ENCODE measurements at places on chromosomes 6 and 20. TPM values are rescaled to one million over a fixed set of nuclear protein-coding genes. Genes with fewer than 3 reads are reported as not detected.

The PSORS1C2 gene
- not detected for total RNA-seq

The BAG2 gene
- total RNA-seq = 10.5 TPM

- no peak overlapping the region for H3K27ac ChIP-seq
- H3K27me3 ChIP-seq = no peaks in the 10 kb centered on the region
- peak; percentile 24 for DNase-seq
- no peaks in the 10 kb centered on the region for H3K4me1 ChIP-seq
Observed at GRCh38 chr6:109332748-109333147, 49.5 kb downstream of the CD164 start.

- DNase-seq = no peak
- H3K27me3 ChIP-seq = peaks cover 72% of the 10 kb centered on the region
- H3K36me3 ChIP-seq = no peaks in the 10 kb centered on the region
- H3K27ac ChIP-seq = no peak overlapping the region
- peaks cover 12% of the 10 kb centered on the region for H3K4me1 ChIP-seq
- no peak overlapping the region for H3K4me3 ChIP-seq
Observed at GRCh38 chr6:28205879-28206278, 19.2 kb upstream of the ZSCAN9 start.

DNA sequence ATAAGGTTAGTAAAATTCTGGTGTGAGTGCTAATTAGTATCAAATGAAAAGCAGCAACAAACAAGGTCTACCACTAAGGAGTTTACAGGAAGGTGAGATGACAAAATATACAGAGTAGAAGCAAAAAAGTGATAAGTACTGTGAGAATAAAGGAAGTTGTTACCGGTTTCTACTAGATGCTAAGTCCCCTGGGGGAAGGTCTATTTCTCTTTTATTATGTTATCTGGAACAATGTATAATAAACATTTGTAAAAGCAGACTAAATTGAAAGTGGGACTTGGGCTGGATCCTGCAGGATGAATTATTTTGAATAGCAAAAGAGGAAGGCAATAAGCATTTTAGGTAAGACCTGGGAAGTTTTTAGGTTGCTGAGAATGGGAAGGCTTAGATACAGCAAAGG lies 158.7 kb upstream of the SLC22A16 start:
- H3K36me3 ChIP-seq = no peaks in the 10 kb centered on the region
- H3K4me1 ChIP-seq = no peaks in the 10 kb centered on the region
- H3K4me3 ChIP-seq = no peak overlapping the region
- no peak overlapping the region for H3K27ac ChIP-seq
- no peaks in the 10 kb centered on the region for H3K27me3 ChIP-seq

DNA sequence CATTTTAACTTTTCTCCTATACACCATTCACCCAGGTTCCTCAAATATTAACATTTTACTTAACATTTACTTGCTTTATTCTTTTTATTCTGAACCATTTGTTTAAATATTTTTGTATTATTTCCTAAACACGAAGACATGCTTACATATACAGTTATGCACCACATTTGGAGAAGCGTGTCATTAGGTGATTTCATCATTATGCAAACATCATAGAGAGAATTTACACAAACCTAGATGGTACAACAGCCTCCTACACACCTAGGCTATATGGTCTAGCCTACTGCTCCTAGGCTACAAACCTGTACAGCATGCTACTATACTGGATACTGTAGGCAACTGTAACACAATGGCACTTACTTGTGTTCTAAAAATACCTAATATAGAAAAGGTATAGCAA lies 6.6 kb downstream of the TDP2 start:
- peaks cover 12% of the 10 kb centered on the region for H3K4me1 ChIP-seq
- H3K27ac ChIP-seq = peak overlapping the region; percentile 65
- no peaks in the 10 kb centered on the region for H3K36me3 ChIP-seq
- no peaks in the 10 kb centered on the region for H3K27me3 ChIP-seq

The WFDC12 gene
- total RNA-seq = not detected

The GRM1 gene
- total RNA-seq = 0.08 TPM

- peaks cover 6% of the 10 kb centered on the region for H3K4me1 ChIP-seq
- no peak overlapping the region for H3K27ac ChIP-seq
- DNase-seq = peak; percentile 32
- H3K36me3 ChIP-seq = no peaks in the 10 kb centered on the region
- no peak overlapping the region for H3K4me3 ChIP-seq
Observed at GRCh38 chr20:44702776-44703175, 12.4 kb upstream of the CCN5 start.

The SLC35A1 gene
- 26.2 TPM for total RNA-seq

GRCh38 chr6:148416330-148416965 lies 73.8 kb downstream of the SASH1 start:
- H3K4me3 ChIP-seq = no peak overlapping the region
- H3K27me3 ChIP-seq = no peaks in the 10 kb centered on the region
- H3K27ac ChIP-seq = no peak overlapping the region
- H3K4me1 ChIP-seq = no peaks in the 10 kb centered on the region
- no peaks in the 10 kb centered on the region for H3K36me3 ChIP-seq
- DNase-seq = no peak

- no peak overlapping the region for H3K27ac ChIP-seq
- H3K36me3 ChIP-seq = no peaks in the 10 kb centered on the region
- peaks cover 86% of the 10 kb centered on the region for H3K27me3 ChIP-seq
- DNase-seq = peak; percentile 32
- H3K4me1 ChIP-seq = peaks cover 22% of the 10 kb centered on the region
Observed at GRCh38 chr6:165663377-165663735, 315 bp upstream of the PDE10A start.

DNA sequence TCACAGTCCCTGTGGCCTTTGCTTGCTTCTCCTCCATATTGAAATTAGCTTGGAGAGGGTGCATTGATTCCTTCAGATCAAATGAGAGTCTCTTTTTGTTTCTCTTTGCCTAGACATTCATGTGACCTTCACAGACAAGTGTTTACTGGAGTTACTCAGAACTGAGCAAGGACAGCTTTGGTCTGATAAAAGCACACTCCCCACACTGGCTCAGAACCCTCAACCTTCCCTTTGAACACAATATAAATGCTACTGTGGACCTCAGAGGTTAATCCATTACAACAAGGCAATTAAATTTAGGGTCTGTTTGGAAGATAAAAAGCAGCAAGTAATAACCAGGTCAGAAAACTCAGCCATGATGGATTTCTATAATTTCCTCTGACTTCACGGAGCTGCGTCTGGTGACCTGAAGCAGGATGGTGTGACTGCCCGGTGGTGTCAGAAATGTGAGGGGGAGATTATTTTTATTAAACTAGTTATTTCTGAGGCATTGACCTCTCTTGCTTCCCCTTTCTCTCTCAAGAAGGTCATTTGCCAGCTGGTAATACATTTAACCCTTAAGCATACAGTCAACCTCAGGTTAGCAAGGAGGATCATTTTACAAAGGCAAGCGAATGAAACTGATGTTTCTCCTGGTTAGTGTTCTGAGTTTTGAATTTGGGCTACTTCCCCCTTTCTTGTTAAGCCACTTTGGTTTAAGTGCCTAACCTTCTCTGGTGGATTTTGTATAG lies 208.2 kb downstream of the CLIC5 start:
- H3K36me3 ChIP-seq = no peaks in the 10 kb centered on the region
- no peak overlapping the region for H3K4me3 ChIP-seq
- no peak overlapping the region for H3K27ac ChIP-seq
- no peaks in the 10 kb centered on the region for H3K27me3 ChIP-seq

The HLA-DOB gene
- not detected for total RNA-seq

GRCh38 chr6:30104661-30105060 lies 8.2 kb downstream of the TRIM31 start:
- peaks cover 22% of the 10 kb centered on the region for H3K27me3 ChIP-seq
- no peak for DNase-seq
- no peak overlapping the region for H3K4me3 ChIP-seq
- H3K36me3 ChIP-seq = no peaks in the 10 kb centered on the region

DNA sequence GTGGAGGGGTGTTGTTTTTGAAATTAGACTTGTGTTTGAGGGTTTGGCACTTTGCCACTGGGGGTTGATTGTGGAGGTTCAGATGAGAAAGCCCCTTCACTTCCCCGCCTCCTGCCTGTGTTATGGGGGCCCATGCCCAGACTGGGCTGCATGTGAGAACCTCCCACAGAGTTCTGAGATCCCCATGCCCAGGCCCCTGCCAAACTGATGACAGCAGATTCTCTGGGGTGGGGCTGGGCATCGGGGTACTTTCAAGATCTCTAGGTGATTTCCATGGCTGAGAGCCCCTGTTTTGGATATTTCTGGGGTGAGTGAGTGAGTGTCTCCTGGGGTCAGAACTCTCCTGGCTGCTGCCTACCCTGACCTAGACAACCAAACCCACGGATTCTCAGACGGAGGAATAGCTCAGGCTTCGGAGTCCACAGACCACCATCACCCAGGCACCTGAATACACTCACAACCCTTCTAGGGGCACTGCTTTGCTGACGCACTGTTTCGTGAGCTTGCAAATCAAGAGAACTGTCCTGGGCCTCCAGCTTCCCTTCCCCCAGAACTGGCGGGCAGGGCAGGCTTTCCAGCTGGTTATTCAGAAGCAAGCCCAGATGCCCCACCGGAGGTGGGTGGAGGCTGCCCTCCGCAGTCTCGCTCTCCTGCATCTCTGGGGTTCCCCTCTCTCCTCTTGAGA lies 6.3 kb downstream of the BCAS1 start:
- peaks cover 20% of the 10 kb centered on the region for H3K4me1 ChIP-seq
- H3K36me3 ChIP-seq = no peaks in the 10 kb centered on the region
- no peak overlapping the region for H3K27ac ChIP-seq
- H3K27me3 ChIP-seq = no peaks in the 10 kb centered on the region
- no peak for DNase-seq

The ADGB gene
- not detected for total RNA-seq

The CPXM1 gene
- total RNA-seq = 47.9 TPM

The FAM110A gene
- total RNA-seq = 4.6 TPM

DNA sequence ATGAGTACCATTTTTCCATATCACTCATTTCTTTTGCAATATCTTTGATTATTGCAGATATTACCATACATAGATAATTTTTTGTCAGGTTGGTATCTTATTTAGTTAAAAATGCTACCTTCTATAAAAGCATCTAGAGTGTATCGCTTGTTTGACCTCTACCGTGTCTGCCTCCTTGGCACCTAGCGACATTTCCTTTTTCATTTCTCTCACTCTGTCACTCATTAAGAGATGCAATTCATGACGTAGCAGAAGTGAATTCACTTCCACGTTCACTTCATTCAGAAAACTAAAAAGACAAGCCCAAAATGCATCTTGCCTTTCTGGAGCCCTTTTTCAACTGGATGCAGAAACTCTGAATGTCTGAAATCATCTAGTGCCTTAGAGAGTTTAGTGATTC lies 172.9 kb downstream of the MMS22L start:
- DNase-seq = no peak
- no peaks in the 10 kb centered on the region for H3K27me3 ChIP-seq
- H3K4me1 ChIP-seq = no peaks in the 10 kb centered on the region
- H3K4me3 ChIP-seq = no peak overlapping the region
- H3K27ac ChIP-seq = no peak overlapping the region

DNA sequence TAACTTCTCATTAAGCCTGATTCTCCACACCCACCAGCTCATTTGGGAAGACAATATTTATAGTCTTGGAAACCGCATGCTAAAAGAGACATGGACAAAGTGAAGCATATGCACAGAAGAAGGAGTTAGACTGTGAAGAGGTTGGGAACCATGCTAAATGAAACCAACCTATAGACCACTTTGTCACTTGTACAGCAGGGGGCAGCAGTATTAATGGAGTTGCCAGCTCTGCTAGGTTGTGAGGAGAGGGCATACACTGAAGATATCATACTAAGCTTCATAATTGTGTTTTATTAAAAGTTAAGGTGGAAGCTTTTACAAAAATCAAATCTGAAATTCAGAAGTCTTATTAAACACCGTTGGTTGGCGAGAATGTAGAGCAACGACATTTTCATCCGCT lies 38.3 kb upstream of the HMGCLL1 start:
- no peak overlapping the region for H3K27ac ChIP-seq
- no peaks in the 10 kb centered on the region for H3K36me3 ChIP-seq
- peak; percentile 57 for DNase-seq
- no peak overlapping the region for H3K4me3 ChIP-seq
- no peaks in the 10 kb centered on the region for H3K27me3 ChIP-seq

The TM9SF4 gene
- 72.3 TPM for total RNA-seq

The BTN3A1 gene
- 20.4 TPM for total RNA-seq

- H3K4me3 ChIP-seq = no peak overlapping the region
- no peaks in the 10 kb centered on the region for H3K27me3 ChIP-seq
- DNase-seq = no peak
- H3K36me3 ChIP-seq = no peaks in the 10 kb centered on the region
- H3K4me1 ChIP-seq = peaks cover 39% of the 10 kb centered on the region
- H3K27ac ChIP-seq = no peak overlapping the region
Observed at GRCh38 chr6:44052419-44053023, 74.7 kb downstream of the MRPL14 start.

- peaks cover 14% of the 10 kb centered on the region for H3K27me3 ChIP-seq
- no peak overlapping the region for H3K4me3 ChIP-seq
- DNase-seq = no peak
- no peaks in the 10 kb centered on the region for H3K36me3 ChIP-seq
- no peak overlapping the region for H3K27ac ChIP-seq
- H3K4me1 ChIP-seq = peaks cover 2% of the 10 kb centered on the region
Observed at GRCh38 chr6:84037425-84038089, 4.0 kb downstream of the MRAP2 start.

The SPDEF gene
- 0.48 TPM for total RNA-seq

Data from hepatocyte (in vitro differentiated cells).